ENCODE measurements at places on chromosomes 16 and 17.
A peak's percentile ranks its signal among the peaks of the same experiment; 100 is the strongest.

- H3K27me3 ChIP-seq: peaks cover 31% of the 10 kb centered on the region
- peak; percentile 59 for DNase-seq
- no peak within 1 kb of the TSS for H3K4me3 ChIP-seq
- H3K27ac ChIP-seq: no peak within 1 kb of the TSS
- H3K4me1 ChIP-seq: peaks cover 2% of the 10 kb centered on the region
Measured at GRCh38 chr16:24255456-24256371, at the start of gene CACNG3. TSS of gene CACNG3 (plus strand) at chr16:24256335. CDS start at chr16:24256755, 420 bp downstream.

DNA sequence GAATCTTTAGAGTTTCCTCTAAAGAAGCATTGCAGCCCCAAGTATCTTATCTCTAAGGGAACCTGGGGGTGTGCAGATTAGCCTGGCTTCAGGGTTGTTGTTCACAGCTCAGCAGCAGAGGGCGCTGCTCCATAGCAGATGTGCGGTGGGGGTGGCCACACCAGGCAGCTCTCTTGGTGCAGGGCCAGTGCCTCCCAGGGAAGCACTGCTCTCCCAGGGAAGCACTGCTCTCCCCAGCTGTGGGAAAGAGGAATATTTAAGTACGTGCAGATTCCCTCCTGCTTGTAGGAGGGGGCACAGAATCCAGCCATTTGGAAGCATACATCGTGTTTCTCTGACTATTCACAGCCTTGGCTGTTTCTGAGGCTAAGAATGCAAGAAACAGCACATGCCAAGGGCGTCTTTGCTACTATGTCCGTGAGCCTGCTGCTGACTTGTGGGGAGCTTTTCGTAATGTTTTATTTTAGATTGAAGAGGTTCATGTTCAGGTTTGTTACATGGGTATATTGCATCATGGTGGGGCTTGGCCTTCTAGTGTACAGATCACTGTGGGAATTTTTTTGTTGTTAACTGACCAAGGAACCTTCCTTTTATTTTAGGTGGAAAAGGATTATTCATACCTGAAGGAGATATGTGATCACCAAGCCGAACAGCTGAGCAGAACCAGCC, 217.8 kb downstream of the SPECC1 start:
- H3K4me3 ChIP-seq: no peak overlapping the region
- H3K36me3 ChIP-seq: no peaks in the 10 kb centered on the region
- H3K27me3 ChIP-seq: peaks cover 6% of the 10 kb centered on the region
- peak; percentile 74 for DNase-seq

DNA sequence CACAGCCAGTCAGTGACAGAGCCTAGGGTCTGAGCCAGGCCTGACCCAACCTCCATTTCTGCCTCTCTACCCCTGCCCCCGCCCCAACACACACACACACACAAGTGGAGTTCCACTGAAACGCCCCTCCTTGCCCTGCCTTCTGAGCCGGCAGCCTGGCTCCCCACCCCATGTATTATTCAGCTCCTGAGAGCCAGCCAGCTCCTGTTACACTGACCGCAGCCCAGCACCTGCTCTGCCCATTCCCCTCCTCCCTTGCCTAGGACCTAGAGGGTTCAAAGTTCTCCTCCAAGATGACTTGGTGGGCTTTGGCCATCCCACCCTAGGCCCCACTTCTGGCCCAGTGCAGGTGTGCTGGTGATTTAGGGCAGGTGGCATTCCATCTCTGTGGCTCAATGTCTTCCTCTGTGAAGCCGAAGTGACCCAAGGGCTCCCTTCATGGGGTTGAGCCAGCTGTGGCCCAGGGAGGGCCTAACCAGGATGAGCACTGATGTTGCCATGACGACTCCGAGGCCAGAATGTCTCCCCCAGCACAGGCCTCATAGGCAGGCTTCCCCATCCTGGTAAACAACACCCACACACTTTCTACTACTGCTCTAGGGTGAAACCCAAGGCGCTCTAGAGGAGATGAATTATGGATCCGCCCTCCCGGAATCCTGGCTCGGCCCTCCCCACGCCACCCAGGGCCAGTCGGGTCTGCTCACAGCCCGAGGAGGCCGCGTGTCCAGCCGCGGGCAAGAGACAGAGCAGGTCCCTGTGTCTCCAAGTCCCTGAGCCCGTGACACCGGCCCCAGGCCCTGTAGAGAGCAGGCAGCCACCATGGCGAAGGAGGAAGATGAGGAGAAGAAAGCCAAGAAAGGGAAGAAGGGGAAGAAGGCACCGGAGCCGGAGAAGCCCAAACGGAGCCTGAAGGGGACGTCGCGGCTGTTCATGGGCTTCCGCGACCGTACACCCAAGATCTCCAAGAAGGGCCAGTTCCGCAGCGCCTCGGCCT, 9.7 kb downstream of the MYO15A start:
- no peaks in the 10 kb centered on the region for H3K4me1 ChIP-seq
- DNase-seq: no peak
- no peak overlapping the region for H3K4me3 ChIP-seq
- H3K27ac ChIP-seq: no peak overlapping the region
- H3K27me3 ChIP-seq: no peaks in the 10 kb centered on the region

DNA sequence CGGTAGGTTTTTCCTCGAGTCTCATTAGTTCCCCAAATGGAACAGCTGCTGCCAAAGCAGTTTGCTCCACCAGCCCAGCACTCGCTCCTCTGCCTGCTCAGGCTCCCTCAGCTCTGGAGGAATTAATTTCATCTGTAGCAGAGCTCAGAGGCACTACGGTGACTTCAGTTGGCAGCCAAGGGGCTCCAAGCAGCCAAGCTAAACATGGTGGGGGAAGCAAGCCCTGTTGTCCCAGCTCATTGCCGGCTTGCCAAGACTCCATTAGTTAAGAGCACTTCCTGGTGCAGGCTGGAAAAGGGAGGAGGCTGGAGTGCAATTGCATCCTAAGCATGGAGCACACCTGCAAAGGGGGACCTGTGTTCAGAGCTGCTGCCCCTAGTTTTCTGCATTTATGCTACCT, 78.7 kb upstream of the GPRC5B start:
- H3K27me3 ChIP-seq: no peaks in the 10 kb centered on the region
- H3K4me3 ChIP-seq: no peak overlapping the region
- no peaks in the 10 kb centered on the region for H3K4me1 ChIP-seq
- H3K27ac ChIP-seq: no peak overlapping the region
- H3K36me3 ChIP-seq: no peaks in the 10 kb centered on the region

DNA sequence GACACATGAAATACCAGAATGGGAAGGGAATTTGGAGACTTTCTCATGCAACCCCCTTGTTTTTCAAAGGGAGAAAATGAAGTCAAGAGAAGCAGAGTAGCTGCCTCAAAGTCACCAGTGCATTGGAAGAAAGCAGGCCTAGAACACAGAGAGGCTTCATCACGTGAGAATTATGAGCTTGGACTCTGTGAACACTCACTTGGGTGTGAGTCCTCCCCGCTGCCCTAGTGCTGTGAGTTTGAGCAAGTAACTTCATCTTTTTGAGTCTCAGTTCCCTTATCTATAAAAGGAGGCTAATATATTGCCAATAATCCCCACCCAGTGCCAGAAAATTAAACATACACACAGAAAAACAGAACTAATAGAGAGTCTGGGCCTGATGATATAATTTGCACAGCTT, 315.8 kb downstream of the XYLT1 start:
- no peak overlapping the region for H3K27ac ChIP-seq
- H3K36me3 ChIP-seq: peaks cover 13% of the 10 kb centered on the region
- H3K4me3 ChIP-seq: no peak overlapping the region
- no peaks in the 10 kb centered on the region for H3K4me1 ChIP-seq
- DNase-seq: no peak
- no peaks in the 10 kb centered on the region for H3K27me3 ChIP-seq

GRCh38 chr17:69060822-69061221, at the start of gene ABCA9:
TSS of gene ABCA9 (minus strand) at chr17:69060927. CDS start at chr17:69051126, 9,801 bp downstream.
- no peaks in the 10 kb centered on the region for H3K27me3 ChIP-seq
- H3K4me1 ChIP-seq: peaks cover 11% of the 10 kb centered on the region
- H3K4me3 ChIP-seq: no peak within 1 kb of the TSS
- no peaks in the 10 kb centered on the region for H3K36me3 ChIP-seq
- H3K27ac ChIP-seq: no peak within 1 kb of the TSS
- no peak for DNase-seq
